AG04449 (cell line): ENCODE measurements at places on chromosomes 5 and 9.

- no peak for DNase-seq
These were observed 53.9 kb downstream of the PRUNE2 start for GRCh38 chr9:76852026-76852425.

GRCh38 chr5:178462816-178463215, 127.4 kb downstream of the COL23A1 start:
- no peak for DNase-seq

DNA sequence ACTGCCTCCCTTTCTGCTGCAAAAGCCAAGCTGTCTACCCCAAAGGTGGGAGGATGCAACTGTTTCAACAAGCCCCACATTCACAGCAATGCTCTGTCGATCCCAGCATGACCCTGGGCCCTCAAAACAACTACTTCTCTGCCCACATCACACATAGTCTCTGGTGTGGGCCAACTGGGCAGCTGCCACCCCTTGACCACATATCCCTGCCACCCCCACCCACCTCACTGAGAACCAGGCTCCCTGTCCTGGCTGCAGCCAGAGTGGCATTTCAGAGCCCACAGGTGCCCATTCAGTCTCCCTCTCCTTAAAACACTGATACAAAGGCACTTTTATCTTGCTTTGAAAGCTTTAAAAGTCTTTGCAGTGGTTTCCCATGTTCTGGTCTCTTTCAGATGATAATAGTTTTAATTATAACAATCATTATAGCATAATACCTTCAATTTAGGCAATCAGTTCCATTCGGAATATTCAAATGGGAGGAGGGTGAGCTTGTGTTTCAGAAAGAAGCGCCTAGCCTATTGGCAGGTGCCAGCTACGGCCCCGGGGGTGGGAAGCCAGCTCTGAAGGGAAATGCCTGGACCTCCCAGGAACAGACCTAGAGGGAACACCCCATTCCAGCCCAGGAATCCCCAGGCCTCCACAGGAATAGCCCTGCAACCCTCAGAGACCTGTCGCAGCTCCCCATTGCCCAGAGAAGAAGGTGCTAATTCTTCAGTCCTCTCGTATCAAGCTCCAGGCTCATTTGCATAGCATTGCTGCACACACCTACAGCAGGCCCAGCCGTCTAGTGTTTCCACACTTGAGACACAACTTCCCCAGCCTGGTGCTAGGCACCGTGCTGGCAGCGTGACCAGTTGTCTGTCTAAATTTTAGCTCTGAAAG, 90.8 kb downstream of the C5orf15 start:
- no peak for DNase-seq

DNA sequence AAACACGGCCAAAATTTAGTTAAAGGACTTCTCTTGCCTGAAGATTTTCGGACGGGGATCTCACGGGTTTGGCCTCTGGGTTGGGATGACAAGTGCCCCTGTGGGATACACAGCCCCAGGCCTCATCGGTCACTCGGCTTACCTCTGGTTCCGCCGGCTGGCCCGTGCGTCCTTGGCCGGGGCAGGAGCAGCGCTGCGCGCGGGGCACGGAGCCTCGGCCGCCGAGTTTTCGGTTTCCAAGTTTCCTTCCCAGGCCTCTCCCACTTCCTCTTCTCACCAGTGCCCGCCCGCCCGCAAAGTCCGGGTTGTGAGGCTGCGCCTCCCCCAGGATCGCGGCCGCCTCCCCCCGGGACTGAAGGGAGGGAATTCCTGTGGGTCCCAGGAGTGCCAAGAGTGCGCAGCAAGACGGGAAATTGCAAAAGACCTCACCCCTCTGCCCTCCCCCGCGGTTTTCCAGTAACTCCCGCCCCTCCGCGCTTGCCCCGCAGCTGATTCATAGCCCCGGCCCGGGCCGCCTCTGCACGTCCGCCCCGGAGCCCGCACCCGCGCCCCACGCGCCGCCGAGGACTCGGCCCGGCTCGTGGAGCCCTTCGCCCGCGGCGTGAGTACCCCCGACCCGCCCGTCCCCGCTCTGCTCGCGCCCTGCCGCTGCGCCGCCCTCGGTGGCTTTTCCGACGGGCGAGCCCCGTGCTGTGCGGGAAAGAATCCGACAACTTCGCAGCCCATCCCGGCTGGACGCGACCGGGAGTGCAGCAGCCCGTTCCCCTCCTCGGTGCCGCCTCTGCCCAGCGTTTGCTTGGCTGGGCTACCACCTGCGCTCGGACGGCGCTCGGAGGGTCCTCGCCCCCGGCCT, at the start of gene OSMR:
OSMR (plus strand) TSS at position 487 of the 853 bp plus-strand sequence. CDS start 23,033 bp downstream, outside the sequence.
- peak; percentile 95 for DNase-seq

DNA sequence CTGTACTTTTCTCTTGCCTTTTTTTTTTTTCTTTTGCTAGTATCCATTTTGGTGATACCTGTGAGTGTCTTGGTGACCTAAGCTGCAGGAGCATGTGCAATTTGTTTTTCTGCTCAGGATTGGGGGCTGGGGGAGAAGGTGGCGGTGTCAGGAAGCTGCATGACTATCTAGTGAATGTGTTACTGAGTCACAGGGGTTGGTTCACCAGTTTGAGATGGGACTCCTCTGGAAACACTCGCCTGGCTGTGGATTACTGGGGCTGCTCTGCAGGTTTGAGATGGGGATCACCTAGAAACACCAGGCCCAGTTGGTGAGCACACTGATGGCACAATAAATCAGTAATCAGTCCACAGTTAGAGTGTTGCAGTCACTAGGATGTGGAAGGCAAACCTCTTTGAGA, 447.9 kb downstream of the SPATA31D1 start:
- DNase-seq = no peak

GRCh38 chr5:158435161-158435616, 576.2 kb upstream of the CLINT1 start:
- no peak for DNase-seq

GRCh38 chr5:168404365-168404764, 81.9 kb upstream of the RARS1 start:
- peak; percentile 89 for DNase-seq

- DNase-seq = no peak
These were observed 60.3 kb upstream of the ADAMTS16 start for GRCh38 chr5:5079876-5080275.

DNA sequence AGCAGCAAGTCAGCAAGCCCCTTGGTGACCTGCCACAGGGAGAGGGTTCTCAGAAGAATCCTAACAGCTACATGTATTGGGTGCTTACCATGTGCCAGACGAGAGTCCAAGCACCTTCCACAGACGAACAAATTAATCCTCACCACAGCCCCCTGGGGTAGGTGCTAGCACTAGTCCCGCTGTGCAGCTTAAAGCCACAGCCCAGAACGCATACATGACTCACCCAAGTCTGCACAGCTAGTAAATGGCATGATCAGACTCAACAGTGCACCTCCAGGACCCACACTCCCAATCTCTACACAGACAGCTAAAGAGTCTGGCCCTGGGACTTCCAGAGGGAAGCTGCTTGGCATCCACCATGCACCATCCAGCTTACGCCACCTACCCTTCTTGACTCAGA, 111.5 kb downstream of the PAX5 start:
- DNase-seq = no peak

- DNase-seq = no peak
These were observed 14.8 kb downstream of the BARHL1 start for GRCh38 chr9:132597073-132597775.

GRCh38 chr5:115333164-115333563, 36.7 kb upstream of the CCDC112 start:
- no peak for DNase-seq

GRCh38 chr5:132759114-132760048, 12.2 kb downstream of the CCNI2 start:
- DNase-seq = no peak

DNA sequence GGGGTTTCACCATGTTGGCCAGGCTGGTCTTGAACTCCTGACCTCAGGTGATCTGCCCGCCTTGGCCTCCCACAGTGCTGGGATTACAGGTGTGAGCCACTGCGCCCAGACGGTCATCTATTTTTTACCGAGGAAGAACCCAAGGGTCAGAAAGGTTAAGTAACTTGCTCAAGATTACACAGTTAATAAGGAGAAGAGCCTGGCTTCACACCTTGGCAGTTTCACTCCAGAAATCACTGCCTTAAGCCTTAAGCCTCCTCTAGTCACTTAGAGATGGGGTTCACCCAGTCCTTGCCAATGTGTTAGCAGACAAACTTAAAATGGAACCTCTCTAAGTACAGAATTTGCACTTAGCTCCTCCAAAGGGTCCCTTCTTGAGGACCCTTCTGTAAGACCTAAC, 116.3 kb downstream of the PTTG1 start:
- no peak for DNase-seq

- DNase-seq = no peak
These were observed 219.5 kb downstream of the PCSK5 start for GRCh38 chr9:76109953-76110352.

- DNase-seq = no peak
These were observed 128.6 kb upstream of the ELL2 start for GRCh38 chr5:96090215-96090614.

DNA sequence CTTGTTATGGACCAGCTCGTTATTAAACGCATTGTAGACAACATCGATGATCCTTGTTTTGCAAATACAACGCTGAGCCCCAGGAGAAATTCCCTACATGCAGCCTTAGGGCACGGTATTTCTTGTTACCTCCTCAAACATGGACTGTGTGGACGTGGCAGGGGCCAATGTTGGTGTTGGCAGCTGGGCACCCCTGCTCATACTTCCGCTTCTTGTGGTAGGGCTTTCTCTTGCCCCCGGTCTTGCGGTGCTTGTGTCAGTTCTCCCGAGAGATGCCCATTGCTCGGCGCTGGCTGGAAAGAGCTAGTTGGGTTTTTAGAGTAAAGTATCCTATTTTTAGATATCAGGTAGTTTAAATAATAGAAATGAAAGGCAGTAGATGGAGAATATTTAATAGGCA, 45.5 kb downstream of the UBAP1 start:
- DNase-seq = no peak

DNA sequence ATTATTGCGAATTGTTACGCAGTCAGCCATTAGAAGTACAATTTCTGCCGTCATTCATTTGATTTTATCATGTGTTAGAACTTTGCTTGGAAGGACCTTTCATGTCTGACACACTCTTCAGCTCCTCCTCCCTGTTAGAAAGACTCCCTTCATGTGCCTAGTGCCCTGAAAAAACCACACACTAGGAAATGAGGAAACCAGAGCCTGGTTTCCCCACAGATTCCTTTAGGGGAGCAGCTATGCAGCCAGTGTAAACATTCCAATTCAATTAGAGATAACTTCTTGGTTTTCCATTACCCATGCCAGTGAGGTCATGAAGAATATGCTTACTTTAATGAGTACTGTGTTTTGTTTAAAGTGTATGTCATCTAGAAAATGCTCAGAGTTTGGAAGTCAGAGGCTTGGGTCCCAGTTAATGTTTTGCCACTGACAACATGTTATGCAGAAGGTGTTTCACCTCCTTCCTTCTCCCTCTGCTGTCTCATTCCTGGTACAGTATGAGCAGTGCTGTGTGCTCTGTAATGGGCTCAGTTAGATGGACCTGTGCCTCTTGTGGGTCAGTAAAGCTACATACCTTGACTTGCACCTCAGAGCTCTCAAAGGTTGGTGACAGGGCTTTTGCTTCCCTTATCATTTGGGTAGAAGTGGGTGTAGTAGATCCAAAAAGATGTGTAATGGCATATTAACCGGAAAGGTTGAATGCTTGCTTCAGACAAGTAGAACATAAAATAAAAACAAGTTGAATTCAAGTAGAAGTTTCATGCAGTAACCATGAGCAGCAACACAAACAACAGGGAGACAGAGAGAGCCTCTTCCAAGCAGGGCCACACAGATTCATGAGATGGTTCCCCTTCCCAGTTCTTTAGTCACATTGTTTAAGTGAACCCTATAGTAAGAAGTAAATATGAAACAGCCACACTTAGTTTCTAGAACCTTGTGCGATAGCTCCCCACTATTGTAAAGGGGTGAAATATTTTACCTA, 52.6 kb upstream of the TNFAIP8 start:
- peak; percentile 95 for DNase-seq

- DNase-seq = no peak
These were observed 65.4 kb upstream of the TNFSF8 start for GRCh38 chr9:114995681-114996221.

GRCh38 chr5:14156650-14157492, 13.7 kb downstream of the TRIO start:
- DNase-seq = peak; percentile 96

DNA sequence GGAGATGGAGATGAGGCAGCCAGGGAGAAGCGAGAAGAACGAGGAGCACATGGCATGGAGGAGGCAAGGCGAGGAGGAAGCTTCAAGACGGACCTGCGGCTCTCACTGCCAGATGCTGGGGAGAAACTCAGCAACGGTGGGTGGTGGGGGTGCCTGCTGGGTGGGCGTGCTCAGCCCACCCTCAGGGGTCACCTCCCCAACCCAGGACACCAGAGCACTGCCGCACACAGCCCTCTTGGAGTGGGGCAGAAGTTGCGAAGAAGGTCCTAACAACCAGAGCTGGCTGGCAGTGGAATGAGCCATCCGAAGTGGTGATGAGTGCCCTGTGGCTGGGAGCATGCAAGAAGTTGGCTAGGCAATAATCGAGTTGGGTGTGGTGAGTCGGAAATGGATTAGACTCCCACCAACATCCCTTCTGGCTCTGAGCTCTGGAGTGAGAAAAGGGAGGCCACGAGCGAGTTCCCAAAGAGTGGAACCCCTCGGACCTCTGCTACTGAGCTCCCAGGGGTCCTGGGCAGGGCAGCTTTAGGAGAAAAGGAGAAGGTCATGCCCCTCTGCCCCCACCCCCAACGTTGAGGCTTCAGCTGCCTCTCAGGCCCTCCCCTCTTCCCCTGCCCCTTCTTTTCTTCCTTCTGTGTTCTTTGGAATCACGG, 212.7 kb upstream of the MVB12B start:
- no peak for DNase-seq

DNA sequence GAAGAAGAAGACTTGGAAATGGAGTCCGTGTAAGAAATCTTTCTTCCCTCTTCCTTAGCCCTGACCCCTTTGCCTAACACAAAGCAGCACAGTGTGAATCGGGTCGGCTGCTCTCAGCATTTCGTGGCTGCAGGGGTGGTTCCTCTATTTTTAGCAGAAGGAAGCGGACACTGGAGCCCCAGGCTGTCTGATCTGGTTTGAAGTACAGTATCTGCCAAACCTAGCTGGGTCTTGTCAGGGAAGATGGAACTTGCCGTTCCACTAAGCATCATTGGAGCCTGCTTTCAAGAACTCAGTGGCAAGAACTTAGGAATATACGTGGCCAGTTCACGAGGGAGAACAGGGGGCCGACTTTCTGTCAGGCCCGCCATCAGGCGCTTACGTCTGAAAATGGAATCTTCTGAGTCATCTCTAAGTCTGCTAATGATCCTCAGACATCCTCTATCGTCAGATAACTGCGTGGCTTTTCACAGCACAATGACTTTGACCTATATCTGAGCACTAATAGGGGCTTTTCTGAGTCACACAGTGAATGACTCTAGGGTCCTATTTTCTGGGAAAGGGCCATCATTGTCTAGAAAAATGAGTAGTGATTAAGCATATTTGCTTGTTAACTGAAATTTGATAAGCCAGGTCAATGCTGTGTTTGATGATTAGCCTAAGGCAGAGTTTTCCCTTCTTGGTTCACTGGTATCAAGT, 43.3 kb upstream of the NCS1 start:
- DNase-seq = peak; percentile 85

- no peak for DNase-seq
These were observed 39.7 kb downstream of the FABP6 start for GRCh38 chr5:160269017-160269416.

- DNase-seq = no peak
These were observed 64.7 kb downstream of the CRB2 start for GRCh38 chr9:123420592-123421111.
